NCI-H1694 treated with DMSO at 0.1 percent for 48 hours (cell line): ENCODE measurements at places on chromosomes 6 and 20.

DNA sequence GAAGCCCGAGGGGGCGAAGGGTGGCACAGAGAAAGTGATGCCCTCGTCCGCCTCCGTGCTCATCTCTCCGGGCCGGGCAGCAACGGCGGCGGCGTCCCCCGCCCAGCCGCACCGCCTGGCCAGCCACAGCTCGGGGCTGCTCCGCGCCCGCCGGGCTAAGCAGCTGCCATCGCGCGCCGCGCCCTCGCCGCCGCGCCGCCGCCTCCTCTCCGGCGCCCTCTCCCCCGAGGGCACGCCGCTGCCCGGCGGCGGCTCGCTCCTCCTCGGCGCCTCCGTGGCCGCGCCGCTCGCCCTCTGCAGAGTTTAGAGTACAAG lies 225 bp downstream of the MAP3K5 start:
- DNase-seq: no peak

DNA sequence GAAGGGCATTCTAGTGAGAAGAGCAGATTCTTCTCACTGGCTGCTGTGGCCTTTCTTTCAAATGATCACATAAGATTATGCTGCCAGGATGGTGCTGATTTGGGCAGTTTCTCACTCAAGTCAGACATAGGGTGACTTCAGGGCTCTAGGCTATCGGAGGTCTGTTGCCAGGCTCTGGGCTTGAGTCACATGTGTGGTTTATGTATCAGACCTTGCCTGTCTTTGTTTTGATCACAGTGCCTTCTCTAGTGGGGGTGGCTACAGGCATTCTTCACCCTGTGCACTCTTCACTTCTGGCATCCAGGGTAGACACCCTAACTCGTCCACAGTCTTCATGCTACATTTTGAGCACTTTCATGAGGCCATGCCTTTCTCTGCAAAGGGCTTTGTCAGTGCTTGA lies 823.7 kb upstream of the MAN1A1 start:
- DNase-seq: no peak

DNA sequence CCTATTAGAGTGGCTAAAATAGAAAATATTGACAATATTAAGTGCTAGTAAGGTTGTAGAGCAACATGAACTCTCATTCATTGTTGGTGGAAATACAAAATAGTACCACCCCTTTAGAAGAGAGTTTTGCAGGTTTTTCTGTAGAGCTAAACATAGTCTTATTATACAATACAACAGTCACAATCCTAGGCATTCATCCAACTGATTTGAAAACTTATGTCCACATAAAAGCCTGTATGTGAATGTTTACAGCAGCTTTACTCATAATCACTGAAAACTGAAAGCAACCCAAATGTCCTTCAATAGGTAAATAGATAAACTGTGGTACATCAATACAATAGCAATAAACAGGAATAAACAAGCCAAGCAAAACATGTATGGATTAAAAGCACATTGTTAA lies 162.6 kb upstream of the PRND start:
- DNase-seq: no peak

DNA sequence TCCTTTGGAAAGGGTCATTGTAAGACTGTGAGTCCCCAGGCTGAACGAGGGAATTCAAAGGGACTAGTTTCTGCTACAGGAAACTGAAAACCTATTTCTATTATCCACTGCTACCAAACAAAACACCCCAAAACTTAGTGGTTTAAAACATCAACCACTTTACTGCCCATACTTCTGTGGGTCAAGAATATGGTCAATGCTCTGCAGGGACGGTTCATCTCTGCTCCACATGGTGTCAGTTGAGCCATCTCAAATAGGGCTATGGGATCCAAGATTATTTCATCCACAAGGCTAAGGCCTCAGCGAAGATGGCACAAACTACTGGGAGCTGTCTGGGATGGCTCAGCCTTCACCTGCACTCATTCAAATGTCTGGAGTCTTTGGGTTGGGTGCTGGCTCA lies 65.5 kb downstream of the DZANK1 start:
- no peak for DNase-seq

- DNase-seq: no peak
Measured at GRCh38 chr6:80541181-80541580, 434.7 kb downstream of the BCKDHB start.

DNA sequence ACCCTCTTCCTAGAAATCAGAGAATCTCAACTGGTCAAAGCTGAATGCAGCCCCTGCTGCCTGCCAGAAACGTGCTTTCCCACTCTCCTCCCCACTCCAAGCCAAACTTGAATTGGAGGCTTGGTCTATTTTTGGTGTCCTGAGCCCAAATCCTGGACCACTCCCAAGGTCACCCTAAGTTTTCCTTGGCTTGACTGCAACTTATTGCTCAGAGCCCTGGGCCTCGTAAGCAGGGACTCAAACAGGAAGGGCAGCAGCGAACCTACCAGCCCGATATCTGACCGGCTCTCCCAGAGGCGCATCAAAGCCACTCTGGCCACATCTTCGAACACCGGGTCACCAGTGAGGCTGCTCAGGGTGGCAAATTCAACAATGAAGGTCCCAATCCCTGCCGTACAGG lies 12.7 kb downstream of the EDEM2 start:
- no peak for DNase-seq

DNA sequence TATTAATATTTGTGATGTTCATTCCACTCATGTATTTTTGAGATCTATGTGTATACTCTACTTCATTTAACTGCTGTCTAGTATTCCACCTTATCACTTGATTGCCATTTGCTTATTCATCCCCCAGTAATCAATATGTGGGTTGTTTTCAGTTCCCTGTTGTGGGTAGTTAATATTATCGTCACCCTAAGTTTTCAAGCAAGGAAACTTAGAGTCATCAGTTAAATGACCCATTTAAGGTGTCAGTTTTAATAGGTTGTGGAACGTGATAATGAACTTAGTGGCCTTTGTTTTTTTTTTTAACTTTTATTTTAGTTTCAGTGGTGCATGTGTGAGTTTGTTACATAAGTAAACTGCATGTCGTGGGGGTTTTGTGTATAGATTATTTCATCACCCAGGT lies 90.3 kb downstream of the SLC24A3 start:
- DNase-seq: no peak

DNA sequence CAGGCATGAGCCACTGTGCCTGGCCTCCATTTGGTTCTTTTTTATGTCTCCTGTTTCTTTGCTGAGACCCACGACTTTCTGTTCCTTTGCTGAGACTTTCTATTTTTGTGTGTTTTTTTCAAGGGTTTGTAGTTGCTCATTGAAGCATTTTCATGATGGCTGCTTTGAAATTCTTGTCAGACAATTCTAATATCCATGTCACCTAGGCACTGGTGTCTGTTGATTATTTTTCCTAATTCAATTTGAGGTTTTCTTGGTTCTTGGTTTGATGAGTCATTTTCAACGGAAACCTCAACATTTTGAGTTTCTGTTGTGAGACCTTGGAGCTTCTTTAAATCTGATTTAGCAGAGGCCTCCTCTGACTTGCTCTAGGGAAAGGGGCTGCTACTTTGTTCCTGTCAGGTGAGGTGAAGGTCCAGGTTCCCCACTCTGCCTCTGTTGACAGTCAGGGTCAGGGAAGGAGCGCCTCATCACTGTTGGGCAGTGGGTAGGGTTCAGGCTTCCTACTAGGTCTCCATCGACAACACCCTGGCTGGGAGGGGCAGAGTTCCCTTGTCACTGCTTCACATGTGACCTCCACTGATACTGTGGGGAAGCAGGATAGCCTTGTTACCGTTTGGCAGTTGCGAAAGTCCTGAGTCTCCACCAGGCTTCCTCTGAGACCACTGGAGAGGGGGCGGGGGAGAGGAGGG lies 67.2 kb upstream of the RNF24 start:
- DNase-seq: no peak

GRCh38 chr6:166258854-166259276 lies 49.3 kb downstream of the PRR18 start:
- peak; percentile 9 for DNase-seq

- no peak for DNase-seq
Measured at GRCh38 chr6:108446629-108447150, 114.0 kb upstream of the FOXO3 start.

DNA sequence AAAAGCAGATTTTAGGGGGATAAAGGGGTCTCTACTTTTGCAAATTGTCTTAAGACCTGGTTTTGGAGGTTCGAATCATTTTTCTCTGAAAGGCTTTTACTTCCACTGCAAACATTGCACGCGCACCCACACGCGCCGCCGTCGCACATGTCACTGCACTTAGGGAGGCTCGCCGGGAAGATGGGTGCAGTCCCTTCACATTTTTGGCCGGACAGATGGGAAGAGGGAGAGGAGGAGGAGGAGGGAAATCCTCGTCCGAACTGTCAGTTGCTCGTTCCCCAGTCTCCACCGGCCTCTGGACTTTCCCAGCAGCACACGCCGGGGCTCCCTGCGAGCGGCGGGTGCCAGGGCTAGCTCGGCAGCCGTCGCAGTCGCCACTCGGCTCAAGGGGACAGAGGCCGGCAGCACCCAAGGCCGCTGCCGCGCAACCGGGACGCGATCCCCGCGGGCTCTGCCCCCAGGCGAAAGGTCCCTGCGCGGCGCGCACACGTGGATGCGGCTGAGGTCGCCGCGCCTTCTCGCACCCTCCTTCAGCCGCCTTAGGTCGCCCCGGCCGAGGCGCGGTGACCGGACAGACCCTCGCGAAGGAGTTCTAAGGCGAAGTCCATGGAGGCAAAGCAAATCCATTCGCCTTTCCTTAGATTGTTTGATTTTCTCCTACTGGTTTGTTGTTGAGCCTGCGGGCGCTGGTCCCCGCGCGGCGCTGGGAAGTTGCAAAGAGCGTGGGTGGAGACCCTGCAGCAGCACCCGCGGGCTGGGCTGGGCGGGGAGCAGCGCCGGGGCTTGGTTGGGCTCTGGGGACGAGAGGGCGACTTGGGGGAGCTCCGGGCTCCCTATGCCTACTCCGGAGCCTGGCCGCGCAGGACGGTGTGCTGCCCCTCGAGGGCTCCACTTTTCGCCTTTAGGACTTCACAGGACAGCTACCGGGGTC lies 1.2 kb downstream of the MYB start:
- no peak for DNase-seq

DNA sequence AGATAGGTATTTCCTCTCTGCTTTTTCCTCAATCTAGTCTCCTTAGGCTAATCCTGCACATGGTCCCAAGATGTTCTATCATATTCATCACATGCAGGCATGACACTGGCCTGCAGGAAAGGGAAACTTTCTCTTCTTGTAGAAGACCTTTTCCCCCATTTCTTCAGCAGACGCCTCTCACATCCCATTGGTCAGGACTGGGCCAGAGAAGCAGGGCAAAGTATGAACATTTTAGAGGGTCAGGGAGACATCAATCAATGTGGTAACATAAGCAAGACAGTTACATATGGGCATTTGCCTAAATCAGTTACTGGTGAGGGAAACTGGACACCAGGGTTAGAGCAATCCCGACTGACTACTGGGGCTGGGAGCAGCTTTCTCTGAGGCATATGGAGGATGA lies 90.1 kb downstream of the CRYBG1 start:
- no peak for DNase-seq

GRCh38 chr6:144008120-144008811 lies at the start of gene PLAGL1:
TSS of gene PLAGL1 (minus strand) at chr6:144008259. CDS start at chr6:143948136, 60,123 bp downstream.
- no peak for DNase-seq

DNA sequence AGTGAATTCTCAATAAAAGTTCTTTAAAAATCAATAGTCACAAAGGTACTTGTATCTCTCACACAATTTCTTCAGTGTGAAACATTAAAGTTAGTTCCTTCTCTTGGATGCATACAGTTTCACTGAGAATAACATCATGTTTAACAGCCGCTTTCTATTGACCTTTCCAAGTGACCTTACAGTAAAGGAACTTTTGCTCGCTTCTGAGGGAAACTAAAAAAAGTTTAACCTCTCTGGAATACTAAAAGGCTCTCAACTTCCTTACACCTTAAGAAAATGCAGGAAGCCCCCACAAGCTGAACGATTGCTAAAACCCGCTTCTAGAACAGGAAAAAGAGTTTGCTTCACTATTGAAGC lies 1.3 kb downstream of the RRAGD start:
- DNase-seq: no peak

GRCh38 chr6:157760589-157761330 lies 62.3 kb upstream of the SNX9 start:
- no peak for DNase-seq

- DNase-seq: no peak
Measured at GRCh38 chr6:33592595-33593413, 12.7 kb upstream of the BAK1 start.

DNA sequence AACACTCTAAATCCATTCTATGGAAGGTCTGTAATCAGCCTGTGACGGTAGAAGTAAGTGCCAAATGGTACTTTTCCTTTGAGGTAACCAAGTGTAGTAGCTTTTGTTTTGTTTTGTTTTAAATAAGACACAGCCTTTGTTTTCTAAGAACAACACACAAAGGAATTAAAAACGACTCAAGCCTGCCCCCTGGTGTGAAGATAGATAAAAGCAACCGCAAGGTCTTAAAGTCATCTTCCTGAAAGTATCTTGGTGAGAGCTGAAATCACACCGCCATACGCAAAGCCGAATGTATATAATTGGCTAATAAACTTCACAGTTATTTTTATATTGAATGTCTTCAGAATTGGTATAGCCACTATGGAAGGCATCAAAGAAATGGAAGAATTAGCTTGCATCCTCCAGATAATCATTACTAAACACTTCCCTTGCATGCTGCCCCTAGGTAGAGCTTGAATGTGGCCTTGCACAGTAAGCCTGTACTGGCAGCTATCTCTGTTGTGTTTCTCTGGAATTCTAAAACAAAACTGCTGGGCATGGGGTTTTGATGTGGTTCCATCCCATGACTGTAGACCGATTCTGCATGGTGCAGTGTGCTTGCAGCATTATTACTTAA lies 95.6 kb downstream of the LAMP5 start:
- peak; percentile 44 for DNase-seq

DNA sequence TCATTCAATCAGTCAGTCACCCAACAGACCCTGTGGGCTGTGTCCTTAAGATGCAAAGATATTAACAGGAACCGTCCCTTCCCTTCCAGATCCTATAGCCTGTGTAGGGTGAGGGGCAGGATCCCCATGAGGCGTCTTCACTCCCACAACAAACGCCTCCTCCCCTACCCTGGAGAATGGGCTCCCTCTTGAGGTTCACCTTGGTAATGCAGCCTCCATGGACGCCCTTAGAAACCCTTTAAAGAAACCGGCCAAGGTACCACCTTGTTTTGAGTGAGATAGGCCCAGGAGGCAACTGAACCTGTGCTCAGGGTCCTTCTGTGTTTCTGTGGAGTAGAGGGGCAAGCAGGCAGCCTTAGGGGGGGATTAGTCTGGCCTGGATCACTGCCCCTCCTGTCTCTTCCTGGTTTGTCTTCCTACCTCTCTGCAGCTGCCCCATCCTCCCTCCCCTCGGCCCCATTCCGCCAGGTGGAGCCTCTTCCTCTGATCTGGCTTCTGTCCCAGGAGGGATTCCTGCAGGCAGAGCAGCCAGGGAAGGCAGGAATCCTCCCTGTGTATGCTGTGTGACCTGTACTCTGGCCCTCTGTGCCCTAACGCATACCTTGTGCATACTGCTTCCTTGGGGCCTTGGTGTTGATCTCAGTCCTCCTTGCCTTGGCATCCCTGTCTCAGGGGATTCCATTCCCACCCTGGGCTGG lies 6.6 kb upstream of the GUCA1A start:
- peak; percentile 42 for DNase-seq
